T-helper 2 cell treated with Interferon-gamma antibody and Interleukin-4, amounts not matched to agents 5 μg/mL and 100 μg/mL, for 36 hours (primary cell): ENCODE measurements at places on chromosomes 7 and 10.

GRCh38 chr10:5159126-5159525, 25.8 kb downstream of the AKR1C8 start:
- no peak for DNase-seq

DNA sequence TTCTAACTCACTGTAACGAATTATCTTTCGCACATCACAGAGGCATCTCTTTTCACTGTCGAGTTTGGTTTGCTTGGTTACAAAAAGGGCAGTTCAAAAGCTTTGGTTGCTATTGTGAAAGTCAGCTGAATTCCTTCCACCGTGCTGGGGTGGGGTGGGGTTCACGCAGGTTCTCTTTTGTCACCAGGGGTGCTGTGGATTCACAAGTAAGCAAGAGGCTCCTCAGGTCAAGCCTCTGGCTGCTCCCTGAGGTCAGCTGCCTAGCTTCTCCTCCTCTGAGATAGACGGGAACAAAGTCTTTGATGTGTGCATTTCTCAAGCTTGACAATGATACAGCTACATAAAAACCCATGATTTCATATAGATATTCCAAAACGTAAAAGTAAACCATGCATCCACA, 47.7 kb downstream of the EGFR start:
- no peak for DNase-seq

DNA sequence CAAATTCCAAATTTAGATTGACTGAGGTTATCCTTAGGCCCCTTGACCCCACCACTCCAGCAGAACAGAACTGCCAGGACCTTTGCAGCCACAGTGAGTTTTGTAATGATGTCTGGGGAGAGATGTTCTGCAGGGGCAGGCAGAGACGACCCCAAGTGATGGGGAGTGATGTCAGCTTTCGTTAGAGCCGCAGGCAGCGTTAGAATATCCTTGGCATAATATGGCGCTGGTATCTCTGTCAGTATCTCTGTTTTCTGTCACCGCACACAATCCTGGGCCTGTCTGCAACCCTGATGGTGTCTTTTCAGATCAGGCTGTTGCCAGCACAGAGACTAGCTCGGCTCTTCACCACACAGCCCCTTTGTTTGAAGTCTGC, 1083.6 kb downstream of the KCNMA1 start:
- DNase-seq = no peak

DNA sequence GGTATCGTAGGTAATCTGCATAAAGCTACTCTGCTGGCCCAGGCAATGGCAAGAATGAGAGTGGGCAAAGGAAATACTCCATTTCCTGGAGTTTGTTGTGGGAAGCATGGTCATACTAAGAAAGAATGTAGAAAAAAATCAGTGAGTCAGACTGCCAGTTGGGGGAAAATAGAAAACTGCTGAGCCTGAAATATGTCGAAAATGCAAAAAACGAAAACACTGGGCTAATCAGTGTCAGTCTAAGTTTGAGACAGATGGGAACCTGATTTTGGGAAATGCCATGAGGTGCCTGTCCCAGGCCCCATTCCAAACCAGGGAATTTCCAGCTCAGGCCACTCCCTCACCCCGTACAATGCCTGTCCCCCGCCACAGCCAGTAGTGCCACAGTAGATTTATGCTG, 150.0 kb downstream of the ZNF33B start:
- no peak for DNase-seq

DNA sequence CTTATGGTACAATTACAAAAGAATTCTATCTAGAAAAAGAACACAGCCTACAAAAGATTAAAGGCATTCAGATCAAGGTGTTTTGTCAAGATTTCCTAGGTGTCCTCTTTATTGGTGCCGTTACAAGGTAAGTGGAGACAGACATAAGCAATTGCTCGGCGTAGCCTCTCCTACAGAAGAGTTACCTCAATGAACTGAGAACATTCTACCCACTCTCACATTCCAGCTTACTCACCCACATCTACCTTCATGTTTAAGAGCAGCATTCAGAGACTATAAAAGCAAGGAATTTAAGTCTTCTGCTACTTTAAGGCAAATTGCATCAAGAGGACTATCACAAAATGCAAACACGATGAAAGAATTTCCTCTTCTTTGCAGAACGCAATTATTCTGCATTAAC, 29.5 kb downstream of the MPP7 start:
- no peak for DNase-seq
